Right ventricle myocardium superior (tissue), 1 donor: ENCODE measurements at places on chromosomes 11 and 22. TPM values are rescaled to one million over a fixed set of nuclear protein-coding genes. Genes with fewer than 3 reads are reported as not detected.

GRCh38 chr11:61486011-61486620, 22.4 kb upstream of the LRRC10B start:
- DNase-seq = no peak

Gene CARD18
- total RNA-seq = 0.81 TPM

DNA sequence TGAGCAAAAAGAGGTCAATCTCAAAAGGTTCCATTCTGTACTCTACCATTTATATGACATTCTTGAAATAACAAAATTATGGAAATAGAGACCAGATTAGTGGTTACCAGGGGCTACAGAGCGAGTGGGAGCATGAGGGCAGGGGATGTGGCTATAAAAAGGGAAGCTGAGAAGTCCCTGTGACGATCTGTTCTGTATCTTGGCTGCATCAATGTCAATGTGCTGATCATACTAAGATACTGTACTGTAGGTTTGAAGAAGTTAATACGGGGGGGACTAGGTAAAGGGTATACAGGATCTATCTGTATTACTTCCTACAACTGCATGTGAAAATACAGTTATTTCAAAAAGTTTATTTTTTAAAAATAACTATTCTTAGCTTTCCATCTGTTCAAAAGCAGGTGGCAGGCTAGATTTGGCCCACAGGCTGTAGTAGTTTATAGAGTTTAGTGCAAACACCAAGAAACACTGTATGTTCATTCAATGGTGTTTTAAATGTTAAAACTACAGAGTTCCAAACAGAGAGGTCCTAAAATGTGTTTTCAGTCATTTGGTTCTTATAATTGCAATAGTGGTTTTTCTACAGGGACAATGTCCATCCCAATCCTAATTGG, 78.2 kb downstream of the SMCO4 start:
- DNase-seq = no peak

- DNase-seq = no peak
These were observed 83.8 kb upstream of the MYOD1 start for GRCh38 chr11:17635551-17635938.

Gene AP5B1
- 6.5 TPM for total RNA-seq

GRCh38 chr11:100353083-100353482, 334.0 kb upstream of the ARHGAP42 start:
- DNase-seq = no peak

- peak; percentile 43 for DNase-seq
These were observed 25.6 kb downstream of the OR2AG2 start for GRCh38 chr11:6746086-6746618.

GRCh38 chr11:78996007-78996406, 421.3 kb upstream of the NARS2 start:
- no peak for DNase-seq

Gene ISX
- not detected for total RNA-seq

GRCh38 chr11:103652013-103652412, 384.4 kb upstream of the DDI1 start:
- no peak for DNase-seq

- no peak for DNase-seq
These were observed 843.0 kb downstream of the TBC1D22A start for GRCh38 chr22:47605441-47605840.

DNA sequence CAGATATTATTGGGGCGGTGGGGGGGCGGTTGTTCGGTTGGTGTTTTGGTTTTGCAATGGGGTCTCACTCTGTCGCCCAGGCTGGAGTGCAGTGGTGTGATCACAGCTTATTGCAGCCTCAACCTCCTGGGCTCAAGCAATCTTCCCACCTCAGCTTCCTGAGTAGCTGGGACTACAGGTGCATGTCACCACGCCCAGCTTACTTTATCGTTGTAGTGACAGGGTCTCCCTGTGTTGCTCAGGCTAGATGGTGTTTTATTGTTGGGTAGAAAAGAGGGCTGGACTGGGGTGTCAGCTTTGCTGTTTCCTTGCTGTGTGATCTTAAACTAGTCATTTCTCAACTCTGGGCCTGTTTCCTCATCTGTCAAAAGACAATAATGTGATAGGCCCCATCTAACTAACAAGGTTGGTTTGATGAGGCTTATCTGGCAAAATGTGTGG, 17.5 kb upstream of the MYH9 start:
- DNase-seq = no peak

GRCh38 chr11:130601141-130601540, 152.7 kb downstream of the ADAMTS15 start:
- peak; percentile 88 for DNase-seq

DNA sequence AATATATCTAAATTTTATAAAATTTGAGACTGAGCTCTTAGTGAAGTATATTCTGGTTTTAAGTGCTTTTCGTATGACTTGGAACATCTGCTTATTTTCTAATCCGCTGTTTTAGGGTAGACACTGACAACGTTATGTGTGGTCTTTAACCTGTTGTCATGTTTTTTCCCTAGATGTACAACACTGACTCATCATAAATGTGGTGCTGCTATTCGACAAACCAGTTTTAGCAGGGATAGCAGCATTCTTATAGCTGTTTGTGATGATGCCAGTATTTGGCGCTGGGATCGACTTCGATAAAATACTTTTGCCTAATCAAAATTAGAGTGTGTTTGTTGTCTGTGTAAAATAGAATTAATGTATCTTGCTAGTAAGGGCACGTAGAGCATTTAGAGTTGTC, 23.8 kb upstream of the HIKESHI start:
- DNase-seq = no peak

GRCh38 chr22:35140879-35141745, 75.2 kb downstream of the ISX start:
- no peak for DNase-seq

Gene TMEM191C
- 0.65 TPM for total RNA-seq

DNA sequence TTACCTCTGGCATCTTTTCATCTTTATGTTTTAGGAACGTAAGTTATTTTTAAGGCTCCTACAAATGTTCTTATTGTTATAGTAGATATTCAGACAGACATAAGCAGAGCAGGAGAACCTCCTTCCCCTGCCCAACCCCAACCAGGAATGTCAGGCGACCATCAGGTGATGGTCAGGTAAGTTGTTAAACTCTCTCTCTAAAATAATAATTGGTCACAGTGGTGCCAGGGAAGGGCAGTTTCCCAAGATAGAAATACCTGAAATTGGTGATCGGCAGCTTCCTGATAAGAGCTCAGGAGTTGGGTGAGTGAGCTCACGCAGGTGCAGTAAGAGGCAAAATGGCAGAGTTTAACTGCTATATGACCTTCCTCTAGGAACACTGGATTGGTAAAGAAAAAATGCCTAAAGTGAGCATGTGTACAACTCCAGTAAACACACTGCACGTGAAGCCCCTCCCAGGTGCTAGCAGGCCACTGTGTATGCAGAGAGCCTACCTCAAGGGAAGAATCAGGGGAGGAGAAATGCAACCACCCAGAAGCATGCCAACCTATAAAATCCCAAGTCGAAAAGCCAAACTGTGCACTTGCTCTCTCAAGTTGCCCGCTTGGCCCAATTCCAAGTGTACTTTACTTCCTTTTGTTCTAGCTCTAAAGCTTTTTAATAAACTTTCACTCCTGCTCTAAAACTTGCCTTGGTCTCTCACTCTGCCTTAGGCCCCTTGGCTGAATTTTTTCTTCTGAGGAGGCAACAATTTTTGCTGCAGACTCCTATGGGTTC, 273.9 kb downstream of the SBF2 start:
- no peak for DNase-seq

DNA sequence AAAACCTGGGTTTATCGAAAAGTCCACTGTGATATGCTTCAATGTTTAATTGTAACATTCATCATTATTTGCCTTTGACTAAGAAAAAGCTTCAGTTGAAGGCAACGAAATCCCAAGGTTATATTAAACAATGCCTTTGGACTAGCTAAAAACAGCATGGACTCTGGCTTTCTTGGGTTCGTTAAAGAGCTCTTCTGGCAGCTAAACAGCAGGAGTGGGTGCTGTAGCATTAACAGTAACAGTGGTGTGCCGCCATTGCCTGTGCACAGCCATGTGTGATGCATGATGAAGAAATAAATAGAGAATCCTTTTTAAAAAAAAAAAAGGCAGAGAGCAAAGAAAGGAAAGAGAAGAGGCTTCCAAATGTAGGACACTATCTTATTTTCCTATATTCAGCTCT, 406.6 kb upstream of the FAT3 start:
- DNase-seq = no peak

DNA sequence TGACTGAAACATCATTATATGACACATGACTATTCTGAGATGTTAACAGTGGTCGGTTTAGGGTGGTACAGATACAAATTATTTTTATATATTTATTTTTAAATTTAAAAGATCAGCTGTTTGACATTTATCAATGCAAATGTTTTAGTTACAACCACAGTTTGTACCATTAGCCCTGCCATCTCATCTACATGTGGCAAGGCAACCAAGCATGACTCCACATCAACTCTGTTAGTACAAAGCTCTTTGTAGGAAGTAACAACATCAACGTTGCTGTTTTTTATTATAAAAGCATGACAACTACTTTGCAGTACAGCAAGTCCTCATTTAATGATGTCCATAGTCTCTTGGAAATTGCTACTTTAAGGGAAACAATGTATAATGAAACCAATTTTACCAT, 40.8 kb downstream of the ENTHD1 start:
- DNase-seq = no peak

DNA sequence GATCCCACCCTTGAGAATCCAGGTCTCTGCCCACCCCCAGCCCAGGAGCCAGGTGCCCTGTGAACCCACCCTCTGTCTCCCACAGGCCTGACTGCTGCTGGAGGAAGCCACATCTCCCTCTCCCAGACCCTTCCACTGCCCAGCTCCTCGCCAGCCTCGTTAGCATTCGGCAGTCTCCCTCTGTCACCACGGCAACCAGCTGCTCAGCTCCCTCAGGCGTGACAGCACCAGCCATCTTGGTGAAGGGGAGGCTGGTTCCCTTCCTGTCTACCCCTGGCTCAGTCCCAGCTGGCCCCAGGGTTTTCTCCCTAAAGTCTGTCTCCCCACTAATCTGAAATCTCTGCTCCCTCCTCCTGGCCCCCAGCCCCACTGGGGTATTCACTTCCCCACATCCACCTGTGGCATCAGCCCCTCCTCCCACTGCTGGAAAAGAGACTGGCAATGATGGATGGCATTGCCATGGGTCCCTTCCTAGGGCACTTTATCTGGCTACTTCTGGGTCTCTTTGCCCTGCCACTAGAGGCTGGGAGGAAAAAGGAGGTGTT, 28.1 kb downstream of the NRXN2 start:
- DNase-seq = no peak

GRCh38 chr11:105032495-105032894, 2.4 kb downstream of the CASP1 start:
- DNase-seq = no peak

- DNase-seq = no peak
These were observed 39.1 kb downstream of the TCIRG1 start for GRCh38 chr11:68077617-68078582.

GRCh38 chr11:128239306-128239705, 348.1 kb downstream of the ETS1 start:
- DNase-seq = no peak

Gene FERMT3
- total RNA-seq = 6.0 TPM

- DNase-seq = no peak
These were observed 18.8 kb upstream of the WDR74 start for GRCh38 chr11:62858201-62858600.

- DNase-seq = peak; percentile 88
These were observed 132.4 kb downstream of the MN1 start for GRCh38 chr22:27668828-27669797.

DNA sequence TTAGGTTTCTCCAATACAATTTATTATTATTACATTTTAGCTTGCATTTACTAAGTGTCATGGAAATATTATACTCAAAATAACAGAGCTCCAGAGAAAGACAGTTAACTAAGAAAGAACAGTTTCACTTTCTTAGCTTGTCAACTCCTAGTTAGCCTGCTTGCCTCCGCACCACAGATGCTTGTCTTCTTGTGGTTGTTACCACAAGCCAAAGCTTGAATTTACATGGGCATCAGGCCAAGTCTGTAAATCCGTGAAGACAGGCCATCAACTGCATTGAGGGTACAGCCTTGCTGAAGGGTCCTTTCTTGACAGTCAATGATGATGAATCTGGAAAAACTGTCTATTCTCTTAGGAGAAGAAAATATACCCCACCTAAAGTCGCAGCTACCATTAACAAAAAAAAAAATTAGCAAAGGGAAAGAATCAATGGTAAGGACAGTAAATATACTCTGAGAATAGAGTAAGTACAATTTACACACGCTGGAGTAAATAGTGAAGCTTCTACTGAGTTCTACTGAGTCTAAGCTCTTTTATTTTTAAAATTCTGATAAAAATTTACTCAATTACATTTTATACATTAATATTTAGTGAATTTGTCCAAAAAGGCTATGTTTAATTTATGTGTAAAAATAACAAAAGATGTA, 15.6 kb upstream of the DENND5A start:
- no peak for DNase-seq
